H7 (cell line): ENCODE measurements at places on chromosomes 11 and 22. TPM values are rescaled to one million over a fixed set of nuclear protein-coding genes. Genes with fewer than 3 reads are reported as not detected.

DNA sequence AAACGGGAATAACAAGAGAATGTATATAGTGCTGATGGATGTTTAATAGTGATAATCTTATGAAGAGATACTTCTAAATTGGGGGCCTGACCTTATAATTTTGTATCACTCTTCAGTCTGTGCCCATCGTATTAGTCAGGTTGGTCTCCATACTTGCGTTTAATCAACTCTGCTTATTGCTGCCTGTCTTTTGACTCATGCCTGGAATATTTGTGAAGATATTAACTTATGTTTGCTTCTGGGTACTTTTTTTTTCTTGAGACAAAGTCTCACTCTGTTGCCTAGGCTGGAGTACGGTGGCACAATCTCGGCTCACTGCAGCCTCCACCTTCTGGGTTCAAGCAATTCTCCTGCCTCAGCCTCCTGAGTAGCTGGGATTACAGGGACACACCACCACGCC, 24.0 kb downstream of the TMEM135 start:
- DNase-seq, result no peak

PDE2A gene
- 1.9 and 2.9 TPM in 2 replicates for total RNA-seq

- no peak for DNase-seq
Observed at GRCh38 chr11:33940538-33940815, 48.6 kb upstream of the LMO2 start.

DNA sequence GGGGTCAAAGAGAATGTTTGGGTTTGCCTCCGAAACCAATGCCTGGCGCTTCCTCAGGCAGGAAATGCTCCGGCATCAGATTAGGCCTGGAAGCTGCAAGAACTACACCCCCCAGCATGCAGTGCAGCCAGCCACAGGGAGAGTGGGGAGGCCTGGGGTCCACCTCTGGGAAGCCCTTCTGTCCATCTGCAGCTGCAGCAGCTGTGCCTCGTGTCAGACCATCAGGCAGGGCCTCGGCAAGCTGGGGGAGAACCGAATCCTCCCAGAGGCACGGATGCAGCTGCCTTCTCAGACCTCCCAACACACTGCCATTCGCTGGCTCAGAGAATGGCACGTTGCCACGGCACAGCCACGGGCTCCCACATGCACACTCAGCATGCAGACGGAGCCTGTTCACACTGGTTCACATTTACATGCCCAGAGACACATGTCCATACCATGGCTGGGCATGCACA, 57.4 kb downstream of the NECTIN1 start:
- no peak for DNase-seq

GRCh38 chr11:101686514-101686913, 102.7 kb upstream of the TRPC6 start:
- DNase-seq, result no peak

LRRC74B gene
- total RNA-seq, result not detected in 2 replicates

TREH gene
- total RNA-seq, result not detected in 2 replicates

- peak; percentile 75 for DNase-seq
Observed at GRCh38 chr11:73652046-73652730, 5.8 kb downstream of the PLEKHB1 start.

CARD18 gene
- total RNA-seq, result not detected in 2 replicates
